ENCODE measurements at places on chromosomes 7 and 10. TPM values are rescaled to one million over a fixed set of nuclear protein-coding genes. Genes with fewer than 3 reads are reported as not detected.

PRSS37 gene
- total RNA-seq = not detected

PKD2L1 gene
- not detected for total RNA-seq

EBLN1 gene
- total RNA-seq = not detected

GRM3 gene
- not detected for total RNA-seq

SUN3 gene
- not detected for total RNA-seq

CTAGE8 gene
- total RNA-seq = 0.10 TPM

TNPO3 gene
- total RNA-seq = 24.6 TPM

GLI3 gene
- 12.9 TPM for total RNA-seq

OR2A42 gene
- total RNA-seq = not detected

DRGX gene
- total RNA-seq = not detected

GOLGA7B gene
- total RNA-seq = not detected

FANK1 gene
- total RNA-seq = 1.5 TPM

FXYD4 gene
- not detected for total RNA-seq

C10orf105 gene
- not detected for total RNA-seq

ANXA8 gene
- not detected for total RNA-seq

ECHDC3 gene
- total RNA-seq = 24.9 TPM

BMPER gene
- 86.9 TPM for total RNA-seq

SLC26A5 gene
- not detected for total RNA-seq

FZD1 gene
- total RNA-seq = 21.9 TPM

FBXL13 gene
- total RNA-seq = 4.4 TPM

KIN gene
- 15.3 TPM for total RNA-seq

LIPN gene
- not detected for total RNA-seq

COBL gene
- total RNA-seq = 0.06 TPM

TFAM gene
- 11.3 TPM for total RNA-seq

PALD1 gene
- 2.8 TPM for total RNA-seq

MIOS gene
- total RNA-seq = 17.3 TPM

FEZF1 gene
- total RNA-seq = not detected

ASB15 gene
- total RNA-seq = not detected

STK31 gene
- not detected for total RNA-seq

IDI1 gene
- 33.1 TPM for total RNA-seq

RNF148 gene
- total RNA-seq = 0.19 TPM

CYP26C1 gene
- under 0.01 TPM for total RNA-seq

MSRB2 gene
- 20.5 TPM for total RNA-seq

PNLIPRP3 gene
- total RNA-seq = not detected

TRPV5 gene
- not detected for total RNA-seq
